T-helper 9 cell (primary cell): ENCODE measurements at places on chromosomes 2 and 18.

- DNase-seq, result no peak
These were observed 32.7 kb downstream of the COX7A2L start for GRCh38 chr2:42328148-42328833.

DNA sequence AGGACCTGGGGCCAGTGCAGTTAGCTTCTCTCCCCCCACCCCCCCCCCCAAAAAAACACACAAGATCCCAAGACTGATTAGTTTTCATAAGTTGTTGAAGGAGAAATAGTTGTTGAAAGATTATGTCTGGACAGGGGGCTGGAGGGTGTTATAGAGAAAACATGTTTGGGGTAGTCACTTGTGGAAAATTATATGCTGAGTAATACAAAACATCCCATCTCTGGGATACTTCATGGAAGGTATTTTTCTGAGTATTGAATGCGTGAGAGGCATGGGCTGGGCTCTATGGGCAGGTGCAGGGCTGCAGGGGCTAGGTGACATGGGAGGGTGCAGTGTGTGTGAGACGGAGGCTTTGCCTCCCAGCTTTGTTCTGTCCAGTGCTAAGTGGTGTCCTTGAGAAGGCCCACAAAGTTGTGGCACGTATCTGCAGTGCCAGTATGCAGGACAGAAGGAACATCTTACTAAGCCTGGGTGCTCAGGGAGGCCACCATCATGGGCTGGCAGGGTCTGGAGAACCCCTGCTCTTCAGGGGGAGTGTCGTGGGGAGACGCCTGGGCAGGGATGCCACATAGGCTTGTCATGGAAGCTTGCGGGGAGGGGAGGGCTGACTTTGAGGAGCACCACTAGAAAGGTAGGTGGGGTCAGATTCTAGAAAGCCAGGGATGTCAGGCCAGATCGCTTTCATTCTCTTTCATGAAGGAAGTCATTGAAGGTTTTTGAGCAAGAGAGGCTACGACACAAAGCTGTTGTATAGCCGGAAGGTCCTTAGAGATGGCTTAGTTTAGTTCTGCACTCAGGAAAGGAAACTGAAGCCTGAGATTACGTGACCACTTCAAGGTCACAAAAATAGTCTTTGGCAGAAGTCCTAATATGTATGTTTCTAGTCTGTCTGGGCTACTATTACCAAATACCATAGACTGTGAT is 232.0 kb downstream of the LDLRAD4 start:
- no peak for DNase-seq

DNA sequence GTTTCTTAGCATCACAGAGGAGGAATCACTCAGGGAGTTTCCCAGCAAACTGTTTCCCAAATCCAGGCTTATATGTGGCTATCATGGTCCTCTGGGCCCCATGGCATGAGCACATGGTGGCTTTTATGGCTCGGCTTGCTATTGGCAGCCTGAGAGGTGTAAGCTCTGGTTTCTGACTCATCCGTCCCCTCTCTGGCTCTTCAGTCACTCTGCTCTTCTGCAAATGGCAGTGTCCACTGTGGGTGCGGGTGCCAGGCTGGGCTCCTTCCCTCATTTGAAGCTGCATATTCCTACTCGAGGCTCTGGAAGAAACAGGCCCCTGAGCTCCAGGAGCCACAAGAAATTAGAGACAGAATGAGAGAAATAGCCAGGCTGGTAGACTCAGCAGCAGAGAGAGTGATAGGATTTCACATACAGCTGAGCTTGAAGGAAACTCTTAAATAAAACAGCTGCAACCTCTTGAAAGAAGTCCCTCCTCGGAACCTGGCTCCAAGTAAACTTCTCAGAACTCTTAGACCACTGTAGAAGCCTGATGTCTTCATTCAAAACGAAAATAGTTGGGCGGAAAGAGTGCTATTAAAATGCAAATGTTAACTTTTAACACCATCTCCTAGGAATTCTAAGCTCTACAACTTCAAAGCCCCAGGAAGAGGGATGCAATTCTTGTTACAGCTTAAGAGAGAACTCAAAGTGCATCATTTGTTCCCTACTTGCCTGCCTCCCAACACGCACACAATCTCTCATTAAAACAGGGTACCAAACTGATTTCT is 212.6 kb upstream of the SP5 start:
- no peak for DNase-seq

- no peak for DNase-seq
These were observed 38.2 kb downstream of the ACVR1 start for GRCh38 chr2:157837851-157838441.

DNA sequence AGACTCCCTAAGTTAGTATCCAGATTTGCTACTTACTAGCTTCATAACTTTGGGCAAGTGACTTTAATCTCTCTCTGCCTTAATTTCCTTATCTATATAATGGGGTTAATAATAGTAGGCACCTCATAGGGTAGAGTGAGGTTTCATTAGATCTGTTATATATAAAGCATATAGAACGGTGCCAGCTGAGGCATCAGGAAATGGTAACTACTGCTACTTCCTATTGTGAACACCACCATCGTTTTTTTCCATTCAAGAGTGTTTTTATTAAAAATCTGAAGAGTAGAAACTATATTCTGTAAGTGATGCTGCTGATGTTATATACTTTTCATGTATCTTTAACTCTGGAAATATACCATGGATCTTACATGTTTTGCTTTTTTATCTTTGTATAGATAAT is 44.3 kb downstream of the MALT1 start:
- no peak for DNase-seq

- DNase-seq, result no peak
These were observed 3.8 kb downstream of the ZFAND2B start for GRCh38 chr2:219210196-219210885.

GRCh38 chr2:230471074-230471473 is 55.1 kb downstream of the SP100 start:
- no peak for DNase-seq

GRCh38 chr2:129777762-129778583 is 201.5 kb upstream of the RAB6C start:
- DNase-seq, result no peak

DNA sequence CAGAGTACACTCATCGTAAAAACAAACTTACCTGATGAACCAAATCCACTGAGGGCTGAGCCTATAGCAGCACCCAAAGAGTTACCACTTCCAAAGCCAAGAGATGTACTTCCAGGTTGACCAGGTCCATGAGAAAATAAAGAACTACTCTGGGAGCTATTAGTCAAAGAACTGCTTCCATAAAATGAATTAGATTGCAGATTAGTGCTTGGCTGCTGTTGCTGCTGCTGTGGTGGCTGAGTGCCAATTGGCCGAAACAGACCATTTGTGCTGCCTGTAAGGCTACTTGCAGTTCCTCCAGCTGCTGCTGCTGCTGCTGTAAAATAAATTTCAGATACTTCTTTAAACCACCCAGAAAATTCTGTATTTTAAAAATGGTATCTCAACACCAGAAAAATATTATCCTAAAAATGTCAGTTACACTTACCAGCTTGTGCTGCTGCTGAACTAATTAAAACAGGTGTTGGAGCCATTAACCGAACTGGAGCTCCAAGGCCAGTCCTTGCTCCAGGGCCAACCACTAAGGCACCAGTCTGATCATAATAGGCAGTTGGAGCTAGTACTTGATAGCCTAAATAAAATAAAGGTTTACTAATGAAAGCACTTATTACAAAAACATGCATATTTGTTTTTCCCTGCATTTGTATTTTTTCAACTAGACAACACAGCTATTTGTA is 58.1 kb upstream of the SDC1 start:
- DNase-seq, result no peak

DNA sequence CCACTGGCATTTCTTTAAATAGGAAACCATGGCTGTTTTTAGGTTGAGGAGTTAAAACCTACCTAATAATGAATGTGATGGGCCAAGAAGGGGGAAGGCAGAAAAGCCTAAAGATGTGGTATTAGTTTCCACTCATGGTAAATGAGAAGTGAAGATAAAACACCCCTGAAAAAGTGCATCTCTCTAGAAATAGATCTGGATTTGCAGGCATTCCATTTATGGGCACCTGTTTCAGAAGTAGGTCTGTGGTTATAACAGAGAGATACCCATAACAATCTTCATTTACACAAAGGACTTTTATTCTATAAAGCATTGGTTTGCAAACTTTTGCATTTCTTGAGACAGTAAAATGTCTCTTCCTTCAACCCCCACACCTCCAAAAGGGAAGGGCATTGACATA is 62.1 kb downstream of the PRKCE start:
- DNase-seq, result no peak

DNA sequence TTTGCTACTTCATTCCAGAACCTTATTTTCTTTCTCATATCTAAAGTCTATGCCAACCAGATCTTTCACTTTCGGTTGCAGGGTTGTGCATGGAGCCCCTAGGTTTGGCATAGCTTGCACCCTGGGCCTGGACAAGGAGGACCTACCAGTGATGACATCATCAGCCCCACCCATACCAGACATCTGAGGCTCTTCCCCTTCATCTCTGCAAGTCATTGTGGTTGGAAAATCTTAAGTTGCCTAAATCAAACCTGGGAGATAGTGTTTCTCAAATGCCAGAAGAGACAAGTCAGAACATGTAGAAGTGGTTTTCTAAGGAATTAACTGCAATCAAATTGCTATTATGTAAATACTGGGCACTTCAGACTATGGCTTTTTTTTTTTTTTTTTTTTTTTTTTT is 363.3 kb downstream of the ZNF516 start:
- no peak for DNase-seq

GRCh38 chr2:172179045-172179701 is 76.5 kb upstream of the DLX2 start:
- DNase-seq, result no peak

- no peak for DNase-seq
These were observed 54.0 kb downstream of the KLF7 start for GRCh38 chr2:207111757-207112156.

DNA sequence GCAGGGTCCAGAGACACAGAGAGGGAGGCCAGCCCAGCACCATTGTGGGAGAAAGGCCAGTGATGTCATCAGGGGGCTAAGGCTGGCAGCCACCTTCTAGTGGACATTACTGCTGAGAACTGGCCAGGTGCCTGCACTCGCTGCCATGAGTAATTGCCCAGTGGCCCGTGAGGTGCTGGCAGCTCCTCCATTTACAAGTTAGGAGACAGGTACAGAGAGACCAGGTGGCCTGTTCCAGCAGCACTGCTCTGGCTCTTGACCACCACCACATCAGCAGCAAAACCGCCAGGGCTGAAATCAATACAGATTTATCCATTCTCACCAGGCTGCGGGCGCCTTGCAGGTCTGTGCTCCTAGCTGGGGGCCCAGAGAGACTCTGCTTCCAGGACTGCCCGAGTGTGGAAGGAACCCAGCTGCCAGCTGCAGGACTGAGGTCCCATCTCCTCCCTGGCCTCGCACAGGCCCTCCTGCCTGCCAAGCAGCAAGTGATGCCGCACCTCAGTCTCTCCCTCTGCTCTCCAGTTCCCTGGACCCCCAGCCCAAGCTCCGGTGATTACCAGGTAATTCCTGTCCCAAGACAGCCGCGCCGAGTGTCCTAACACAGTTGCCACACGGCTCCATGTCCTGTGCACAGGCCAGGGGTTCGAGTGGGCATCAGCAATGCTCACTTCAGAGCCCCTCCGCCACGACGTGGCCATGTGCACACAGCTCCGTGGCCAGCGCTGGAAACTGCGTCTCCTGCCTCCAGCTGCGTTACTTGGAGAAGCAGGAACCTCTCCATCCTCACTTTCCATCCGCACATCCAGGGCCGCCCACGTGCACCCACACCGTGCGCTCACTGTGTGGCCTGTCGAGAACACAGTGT is 101.0 kb upstream of the CTDP1 start:
- no peak for DNase-seq

DNA sequence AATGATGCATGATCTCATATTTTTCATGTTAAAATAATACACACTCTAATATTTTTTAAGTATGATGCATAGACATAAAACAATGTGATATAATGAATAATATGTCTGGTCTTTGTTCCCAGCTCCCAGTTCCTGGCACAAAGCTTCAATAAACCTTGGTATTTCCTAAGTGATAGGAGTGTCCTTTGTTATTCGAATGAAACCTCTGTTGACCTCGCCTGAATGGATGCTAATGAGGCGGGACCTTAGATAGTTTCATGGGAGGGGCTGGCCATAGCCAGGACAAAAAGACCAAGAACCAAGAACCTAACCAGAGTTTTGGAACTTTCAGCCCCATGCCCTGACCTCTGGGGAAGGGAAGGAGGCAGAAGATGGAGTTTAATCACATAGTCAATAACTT is 257.7 kb upstream of the COPS8 start:
- DNase-seq, result no peak

- DNase-seq, result no peak
These were observed 15.9 kb upstream of the TXNDC2 start for GRCh38 chr18:9869715-9870430.

DNA sequence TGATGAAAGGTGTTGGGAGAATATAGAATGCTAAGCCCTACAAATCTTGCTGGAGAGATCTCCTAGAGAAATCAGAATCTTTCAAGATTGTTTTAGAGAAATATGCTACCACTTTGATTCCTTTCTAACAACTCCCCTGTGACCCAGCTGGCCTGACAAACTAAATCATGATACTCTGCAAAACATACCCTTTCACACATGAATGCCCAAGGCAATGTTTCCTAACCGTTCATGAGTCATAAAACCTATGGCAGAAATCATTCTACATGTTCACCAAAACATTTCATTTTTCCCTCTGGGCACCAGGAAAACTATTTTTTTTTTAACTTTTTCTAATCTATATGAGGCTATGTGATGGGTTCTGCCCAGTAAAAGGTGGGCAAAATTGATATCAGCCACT is 77.8 kb upstream of the SETBP1 start:
- no peak for DNase-seq

DNA sequence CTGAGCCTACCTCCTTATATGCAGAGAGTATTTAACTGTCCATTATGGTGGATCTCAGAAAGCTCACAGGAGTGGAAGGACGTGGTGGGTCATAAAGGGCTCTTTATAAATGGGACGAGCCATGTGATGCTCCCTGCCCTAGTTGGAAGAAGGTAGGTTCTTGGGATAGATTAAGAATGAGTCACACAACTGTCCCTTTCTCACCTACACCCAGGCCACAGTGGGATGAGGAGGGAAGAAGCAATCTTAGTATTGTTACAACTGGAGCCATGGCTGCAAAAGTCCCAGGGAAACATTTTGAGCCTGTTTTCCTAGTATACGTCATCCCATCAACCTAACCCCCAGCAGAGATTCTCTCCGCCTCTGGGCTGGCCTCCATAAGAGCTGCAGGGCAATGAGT is 229.9 kb downstream of the TTC32 start:
- DNase-seq, result no peak

GRCh38 chr18:59699750-59700534 is 2.7 kb upstream of the CCBE1 start:
- DNase-seq, result no peak

GRCh38 chr2:197908156-197908555 is 103.8 kb downstream of the PLCL1 start:
- DNase-seq, result no peak
